ENCODE measurements at places on chromosomes 12 and 14.

DNA sequence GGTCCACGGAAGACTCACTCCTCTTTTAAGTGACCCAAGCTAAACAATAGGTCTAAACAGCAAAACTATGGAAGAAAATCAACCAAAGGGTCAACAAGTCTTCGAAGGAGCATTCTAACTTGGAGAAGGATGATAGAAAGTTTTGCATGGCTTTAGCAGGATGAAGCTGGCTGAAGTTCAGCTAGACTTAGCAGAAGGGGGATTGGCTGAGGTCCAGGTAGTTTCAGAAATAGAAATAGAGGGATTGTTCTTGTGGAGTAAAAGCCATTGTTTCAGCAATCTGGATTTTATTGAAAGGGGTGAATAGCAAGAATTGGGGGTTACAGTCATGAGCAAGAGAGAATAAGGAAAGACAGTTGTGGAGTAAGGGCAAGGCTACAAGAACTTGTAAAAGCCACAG is 84.7 kb upstream of the TSPAN8 start:
- no peak for ATAC-seq

DNA sequence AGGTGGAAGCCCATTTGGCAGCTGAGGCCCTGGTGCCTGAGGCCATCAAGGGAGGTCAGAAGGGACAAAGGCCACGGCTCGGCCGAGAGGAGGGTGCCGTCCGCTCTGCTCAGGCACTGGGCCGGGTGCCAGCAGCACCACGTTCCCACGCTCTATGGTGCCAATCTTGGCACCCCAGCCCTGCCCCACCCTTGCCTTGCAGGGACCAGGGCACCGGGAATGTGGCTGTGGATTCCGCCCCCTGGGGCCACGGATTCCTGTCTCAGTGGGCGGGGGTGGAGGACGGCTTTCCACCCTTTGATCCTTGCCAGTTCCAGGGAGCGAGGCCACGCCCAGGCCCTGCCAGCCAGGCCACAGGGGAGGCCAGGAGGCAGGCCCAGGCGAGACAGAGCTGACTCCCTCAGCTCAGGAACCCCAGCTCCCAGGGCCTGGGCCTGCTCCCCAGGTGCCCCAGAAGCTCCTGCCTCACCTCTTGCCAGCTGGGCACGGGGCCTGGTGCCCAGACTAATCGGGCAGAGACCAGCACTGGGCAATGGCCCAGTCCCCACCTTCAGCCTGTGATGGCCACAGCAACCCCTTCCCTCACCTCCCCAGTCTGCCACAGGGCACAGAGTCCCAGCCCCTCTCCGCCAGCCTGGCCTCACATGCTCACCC is 26.4 kb upstream of the GPR132 start:
- peak; percentile 7 for ATAC-seq

DNA sequence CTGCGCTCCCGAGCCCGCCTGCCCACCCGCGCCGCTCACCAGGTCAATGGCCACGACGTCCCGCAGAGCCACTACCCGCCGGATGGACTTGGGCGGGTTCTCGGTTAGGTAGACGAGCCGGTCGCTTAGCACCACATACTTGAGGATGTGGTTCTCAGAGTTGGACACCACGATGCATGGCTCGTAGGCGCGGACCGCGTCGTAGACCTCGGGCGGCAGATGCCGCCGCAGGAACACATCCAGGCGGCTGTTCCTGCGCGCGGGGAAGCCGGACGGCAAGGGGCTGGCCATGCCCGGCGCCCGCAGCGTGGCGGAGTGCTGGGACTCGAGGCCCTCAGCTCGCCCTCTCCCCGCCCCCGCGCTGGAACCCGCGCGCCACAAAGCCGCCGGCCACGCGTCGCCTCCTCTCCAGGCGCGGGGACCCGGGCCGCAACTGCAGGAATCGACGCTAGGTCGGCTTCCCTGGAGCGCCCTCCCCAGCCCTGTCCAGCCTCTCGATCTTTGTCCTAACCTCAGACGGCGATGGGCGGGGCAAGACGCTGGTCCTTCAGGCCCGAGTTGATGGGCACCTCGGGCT is at the start of gene C12orf56:
Gene C12orf56, minus strand, starts transcription at position 484 of the 577 bp plus-strand sequence. Its CDS starts 193 bp downstream, at position 291.
- no peak for ATAC-seq

DNA sequence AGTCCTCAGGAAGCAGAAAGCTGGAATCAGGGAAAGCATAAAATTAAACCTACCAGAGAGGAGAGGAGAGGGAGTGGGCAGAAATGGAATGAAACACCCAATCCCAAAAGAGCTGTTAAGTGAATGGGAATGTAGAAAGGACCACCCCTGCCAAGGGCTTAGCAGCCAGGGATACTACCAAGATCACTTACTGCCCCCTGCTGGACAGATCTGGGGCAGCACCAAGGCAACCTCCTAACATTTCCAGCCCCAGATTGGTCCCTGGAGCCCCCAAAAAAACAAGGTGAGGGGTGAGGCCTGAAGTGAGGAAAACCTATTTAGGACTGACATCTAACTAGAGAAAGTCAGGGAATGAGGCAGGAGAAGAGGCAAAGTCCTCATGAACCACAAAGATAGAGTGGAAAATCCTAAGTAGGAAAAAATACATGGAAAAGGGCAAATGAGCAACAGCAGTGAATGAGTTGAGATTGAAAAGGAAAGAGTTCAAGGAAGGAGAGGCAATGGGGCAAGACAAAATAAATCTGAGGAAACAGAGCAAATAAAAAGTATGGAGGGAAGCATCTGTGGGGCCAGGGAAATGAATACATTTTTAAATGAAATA is 11.2 kb upstream of the FKBP11 start:
- peak; percentile 91 for ATAC-seq

- peak; percentile 89 for ATAC-seq
These were observed 62.5 kb upstream of the PYGL start for GRCh38 chr14:51006781-51007211.

GRCh38 chr12:47085815-47086252 is 6.1 kb upstream of the AMIGO2 start:
- peak; percentile 63 for ATAC-seq

GRCh38 chr12:51686727-51687126 is 95.7 kb downstream of the SCN8A start:
- peak; percentile 63 for ATAC-seq

DNA sequence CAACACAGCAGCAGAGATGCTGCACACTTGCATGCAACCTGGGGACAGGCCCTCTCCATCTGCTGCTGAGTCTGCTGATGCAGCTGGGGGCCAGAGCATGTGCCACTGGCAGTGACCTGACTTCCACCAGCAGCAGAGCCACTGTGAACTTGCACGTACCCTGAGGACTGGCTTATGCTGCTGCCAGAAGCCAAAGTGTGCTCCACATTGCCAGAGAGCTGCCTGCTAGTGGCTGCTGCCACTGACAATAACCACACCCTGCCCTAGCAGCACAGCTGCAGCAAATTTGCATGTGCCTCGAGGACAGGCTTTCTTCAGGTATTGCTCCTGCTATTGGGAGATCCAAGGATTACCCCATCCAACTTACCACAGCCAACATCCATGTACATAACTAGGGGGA is 4.5 kb upstream of the PRR4 start:
- no peak for ATAC-seq

- no peak for ATAC-seq
These were observed 1.6 kb upstream of the CDKN1B start for GRCh38 chr12:12715459-12716150.

DNA sequence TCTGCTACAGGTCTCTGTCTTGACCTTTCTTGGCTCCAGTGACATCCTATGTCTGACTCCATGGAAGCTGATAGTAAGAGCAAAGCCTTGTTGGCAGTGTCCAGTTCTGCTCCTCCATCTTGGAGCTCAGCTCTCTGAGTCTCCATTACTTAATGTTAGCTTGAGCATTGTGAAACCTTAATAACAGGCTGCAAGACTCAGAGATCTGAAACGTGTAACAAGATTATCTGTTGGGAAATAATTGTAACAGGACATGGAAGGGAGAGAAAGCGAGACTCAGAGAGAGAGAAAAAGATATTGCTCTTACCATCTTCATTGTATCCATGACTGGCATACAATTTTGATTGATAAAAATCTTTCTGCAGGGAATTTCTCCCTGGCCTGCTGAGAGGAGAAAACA is 1365.7 kb downstream of the AACS start:
- no peak for ATAC-seq

GRCh38 chr12:93601591-93601990 is 29.1 kb downstream of the SOCS2 start:
- ATAC-seq: no peak

- peak; percentile 24 for ATAC-seq
These were observed 53.1 kb upstream of the GNPNAT1 start for GRCh38 chr14:52844262-52845060.

- ATAC-seq: no peak
These were observed 111.6 kb downstream of the HECTD4 start for GRCh38 chr12:112270673-112271072.

- ATAC-seq: no peak
These were observed 4.9 kb upstream of the VASH1 start for GRCh38 chr14:76756371-76756750.
